Cerebellar cortex (tissue), 1 donor: ENCODE measurements at places on chromosomes 2 and 18.

GRCh38 chr18:13319629-13320028 lies 101.1 kb downstream of the LDLRAD4 start:
- no peak for DNase-seq

DNA sequence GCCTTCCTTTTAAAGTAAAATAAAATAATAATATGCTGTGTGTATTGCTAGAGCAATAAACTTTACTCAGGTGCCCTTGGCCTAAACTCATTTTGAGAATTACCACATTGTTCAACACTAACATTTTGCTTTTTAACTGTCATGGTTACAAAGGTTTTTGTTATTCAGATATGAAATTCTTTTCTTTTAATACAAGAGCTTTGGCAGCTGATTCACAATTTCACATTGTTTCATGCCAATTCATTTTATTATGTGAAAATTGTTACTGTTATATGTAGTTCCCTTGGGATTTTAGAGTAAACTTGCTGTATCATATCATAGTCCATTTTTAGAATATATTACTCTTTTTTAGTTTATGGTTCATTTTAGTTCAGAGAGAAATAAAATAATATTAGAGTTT lies 65.8 kb upstream of the ZNF804A start:
- no peak for DNase-seq

GRCh38 chr2:136151021-136151971 lies 33.3 kb upstream of the CXCR4 start:
- no peak for DNase-seq

DNA sequence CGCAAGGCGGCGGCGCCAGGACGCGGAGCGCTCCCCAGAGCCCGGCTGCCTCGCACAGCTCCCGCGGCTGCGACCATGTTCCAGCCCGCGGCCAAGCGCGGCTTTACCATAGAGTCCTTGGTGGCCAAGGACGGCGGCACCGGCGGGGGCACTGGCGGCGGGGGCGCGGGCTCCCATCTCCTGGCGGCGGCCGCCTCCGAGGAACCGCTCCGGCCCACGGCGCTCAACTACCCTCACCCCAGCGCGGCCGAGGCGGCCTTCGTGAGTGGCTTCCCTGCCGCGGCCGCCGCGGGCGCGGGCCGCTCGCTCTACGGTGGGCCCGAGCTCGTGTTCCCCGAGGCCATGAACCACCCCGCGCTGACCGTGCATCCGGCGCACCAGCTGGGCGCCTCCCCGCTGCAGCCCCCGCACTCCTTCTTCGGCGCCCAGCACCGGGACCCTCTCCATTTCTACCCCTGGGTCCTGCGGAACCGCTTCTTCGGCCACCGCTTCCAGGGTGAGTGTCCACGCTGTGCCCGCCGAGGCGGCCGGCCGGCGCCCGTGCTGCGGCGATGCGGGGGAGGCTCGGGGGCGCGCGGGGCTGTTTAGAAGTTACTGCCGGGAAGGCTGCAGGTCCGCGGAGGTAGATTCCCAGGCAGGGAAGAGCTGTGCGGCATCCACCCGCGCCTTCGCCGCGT lies 696 bp downstream of the EMX1 start:
- no peak for DNase-seq

DNA sequence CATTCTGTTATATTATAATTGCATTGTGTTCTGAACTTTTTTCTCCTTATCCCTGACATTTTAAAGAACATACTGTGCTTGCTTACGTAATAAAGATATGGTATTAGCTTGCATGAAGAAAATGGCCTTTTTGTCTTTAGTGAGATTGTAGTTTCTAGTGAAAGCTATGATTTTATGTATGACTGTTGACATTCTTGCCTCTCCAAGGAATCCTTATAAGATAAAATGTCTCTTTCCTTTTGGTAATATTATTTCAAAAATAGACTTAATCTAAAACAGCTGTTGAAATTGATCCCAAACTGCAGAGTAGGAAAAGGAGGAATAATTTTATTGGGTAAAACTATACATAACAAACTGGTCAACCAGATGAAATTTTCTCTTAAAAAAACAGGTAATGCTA lies 40.8 kb upstream of the CCDC102B start:
- no peak for DNase-seq
